ENCODE measurements at places on chromosomes 7 and 10.

- no peak for DNase-seq
These were observed 144.3 kb upstream of the KAT6B start for GRCh38 chr10:74681917-74682627.

DNA sequence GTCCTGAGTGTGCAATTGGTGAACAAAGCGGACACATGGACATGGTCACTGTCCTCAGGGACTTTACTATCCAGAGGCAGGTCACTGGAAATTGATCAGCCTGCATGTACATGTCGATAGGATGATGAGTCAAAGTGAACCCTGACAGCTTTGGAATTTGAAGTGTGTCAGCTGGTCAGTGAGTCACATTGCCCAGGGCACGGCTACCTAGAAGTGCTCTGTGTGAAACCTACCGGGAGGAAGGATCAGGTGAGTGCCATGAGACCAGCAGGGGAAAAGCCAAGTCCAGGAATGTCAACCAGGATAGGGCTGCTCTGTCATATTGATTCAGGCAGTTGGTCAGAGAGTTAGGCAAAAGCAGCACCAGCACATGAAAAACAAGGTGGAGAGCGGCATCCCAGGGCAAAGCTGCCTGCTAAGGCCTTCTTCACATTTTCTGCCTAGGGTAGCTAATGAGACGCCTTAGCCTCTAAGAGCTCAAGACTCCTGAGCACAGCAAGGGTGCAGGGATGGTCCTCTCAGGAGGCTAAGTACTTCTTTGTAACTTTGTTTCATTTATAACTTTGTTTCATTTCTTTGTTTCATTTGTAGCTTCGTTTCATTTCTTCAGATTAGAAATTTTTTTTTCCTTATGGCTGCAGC lies 19.4 kb upstream of the PDCD4 start:
- no peak for DNase-seq

GRCh38 chr10:15254808-15255648 lies 86.5 kb upstream of the NMT2 start:
- DNase-seq = peak; percentile 21

DNA sequence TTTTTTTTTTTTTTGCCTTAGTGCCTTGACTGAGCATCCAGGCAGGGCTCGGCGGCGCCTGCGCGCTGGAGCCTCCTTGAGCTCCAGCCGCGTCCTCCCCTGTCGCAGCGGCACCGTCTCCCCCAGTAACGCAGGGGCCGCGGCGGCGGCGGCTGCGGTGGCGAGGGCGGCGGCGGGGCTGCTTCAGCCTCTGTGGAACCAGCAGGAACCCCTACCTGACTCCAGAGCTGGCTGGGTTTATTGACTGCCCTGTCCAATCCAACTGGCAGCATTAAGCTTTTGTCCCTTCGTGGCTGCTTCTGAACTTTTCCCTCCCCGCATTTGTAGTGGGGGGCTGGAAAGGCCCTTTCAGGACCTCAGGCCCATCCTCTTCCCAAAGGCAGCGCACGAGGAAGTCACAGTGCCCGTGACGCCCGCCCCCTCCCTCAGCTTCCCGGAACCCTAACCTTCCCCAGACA lies at the start of gene GPR85:
GPR85 (minus strand) TSS at position 397 of the 458 bp plus-strand sequence. CDS start 2,106 bp downstream, outside the sequence.
- peak; percentile 21 for DNase-seq

DNA sequence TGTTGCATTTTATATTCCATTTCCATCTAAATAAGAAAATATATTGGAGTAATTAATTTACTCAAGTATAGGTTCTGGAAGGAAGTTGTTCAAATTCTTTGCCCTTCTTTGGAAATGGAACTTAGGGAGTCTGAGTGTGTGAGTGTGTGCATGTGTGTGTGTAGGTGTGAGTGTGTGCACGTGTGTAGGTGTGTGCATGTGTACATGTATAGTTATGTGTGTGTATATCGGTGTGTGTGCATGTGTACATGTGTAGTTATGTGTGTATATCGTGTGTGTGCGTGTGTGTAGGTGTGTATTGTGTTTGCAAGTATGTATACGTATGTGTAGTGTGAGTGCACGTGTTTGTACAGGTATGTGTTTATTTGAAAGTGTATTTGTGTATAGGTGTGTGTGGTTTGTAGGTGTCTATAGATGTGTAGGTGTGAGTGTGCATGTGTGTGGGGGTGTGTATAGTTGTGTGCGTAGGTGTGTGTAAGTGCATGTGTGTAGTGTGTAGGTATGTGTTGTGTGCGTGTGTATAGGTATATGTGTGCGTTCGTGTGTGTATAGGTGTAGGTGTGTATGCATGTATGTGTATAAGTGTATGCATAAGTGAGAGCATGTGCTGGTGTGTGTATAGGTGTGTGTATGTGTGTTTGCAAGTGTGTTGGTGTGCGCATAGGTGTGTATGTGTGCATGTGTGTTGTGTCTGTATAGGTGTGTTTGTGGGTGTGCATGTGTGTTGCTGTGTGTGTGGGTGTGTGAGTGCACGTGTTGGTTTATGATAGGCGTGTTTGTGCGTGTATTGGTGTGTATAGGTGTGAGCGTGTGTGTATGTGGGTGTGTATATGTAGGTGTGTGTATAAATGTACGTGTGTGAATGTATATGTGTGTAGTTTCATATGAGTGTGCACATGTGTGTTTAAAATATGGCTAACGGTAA lies 266.2 kb downstream of the CAMK1D start:
- DNase-seq = no peak

GRCh38 chr10:115456812-115457211 lies 363.6 kb downstream of the ATRNL1 start:
- DNase-seq = no peak

- DNase-seq = no peak
These were observed 479 bp downstream of the PNPLA8 start for GRCh38 chr7:108525327-108525984.

GRCh38 chr7:31202801-31203200 lies 137.7 kb downstream of the NEUROD6 start:
- DNase-seq = no peak

- no peak for DNase-seq
These were observed 162.9 kb upstream of the CELF2 start for GRCh38 chr10:10854725-10855124.

DNA sequence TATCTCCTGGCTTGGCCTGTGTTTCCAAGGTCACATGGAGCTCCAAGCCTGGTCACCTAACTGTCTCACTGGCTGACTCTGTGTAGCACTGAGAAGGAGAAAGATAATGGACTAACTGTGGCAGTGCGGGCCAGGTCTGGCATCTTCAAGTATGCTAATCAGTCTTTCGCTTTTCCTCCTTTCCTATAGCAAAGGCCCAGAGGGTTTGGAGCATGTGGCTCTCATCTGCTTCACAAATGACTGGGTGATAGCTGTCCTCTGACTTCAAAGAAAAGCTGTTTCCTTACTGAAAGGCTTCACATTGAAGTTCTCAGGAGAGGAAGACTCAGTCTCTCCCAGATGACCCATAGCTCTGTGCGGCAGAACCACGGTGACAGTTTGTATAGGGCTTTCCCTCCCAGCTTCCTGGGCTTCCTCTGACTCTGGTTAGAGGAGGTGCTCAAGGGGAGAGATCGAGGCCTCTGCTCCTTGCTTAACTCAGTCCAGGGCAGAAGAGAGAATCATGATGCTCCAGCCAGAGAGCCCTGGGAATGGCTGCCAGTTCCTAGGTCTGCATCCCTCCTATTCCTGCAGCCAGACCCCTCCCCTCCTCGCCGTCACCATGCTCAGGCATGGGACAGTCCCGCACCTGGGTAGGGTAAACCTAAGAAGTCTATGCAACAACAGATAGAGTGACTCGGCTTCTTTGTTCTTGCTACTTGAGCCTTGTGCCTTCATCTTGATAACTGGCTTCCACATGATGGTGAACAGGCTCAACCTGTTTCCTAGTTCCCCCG lies 72.3 kb downstream of the CCDC71L start:
- DNase-seq = no peak

- no peak for DNase-seq
These were observed 16.0 kb downstream of the GPER1 start for GRCh38 chr7:1103789-1104515.

DNA sequence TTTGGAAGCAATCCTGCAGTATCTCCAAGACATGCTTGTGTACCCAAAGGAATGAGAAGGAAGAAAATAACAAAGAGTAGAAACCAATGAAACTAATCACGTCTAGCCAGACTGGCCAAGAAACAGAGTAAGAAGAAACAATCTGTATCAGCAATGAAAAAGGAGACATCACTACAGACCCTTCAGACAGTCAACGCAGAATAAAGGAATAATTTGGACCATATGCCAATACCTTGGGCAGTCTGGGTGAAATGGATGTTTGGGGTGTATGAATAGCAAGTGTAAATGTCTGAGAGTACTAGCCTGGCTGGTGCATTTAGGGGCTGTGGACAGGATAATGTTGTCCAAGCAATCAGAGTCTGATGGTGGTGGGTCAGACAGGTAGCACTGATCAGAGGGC lies 61.1 kb downstream of the SLC29A4 start:
- no peak for DNase-seq

DNA sequence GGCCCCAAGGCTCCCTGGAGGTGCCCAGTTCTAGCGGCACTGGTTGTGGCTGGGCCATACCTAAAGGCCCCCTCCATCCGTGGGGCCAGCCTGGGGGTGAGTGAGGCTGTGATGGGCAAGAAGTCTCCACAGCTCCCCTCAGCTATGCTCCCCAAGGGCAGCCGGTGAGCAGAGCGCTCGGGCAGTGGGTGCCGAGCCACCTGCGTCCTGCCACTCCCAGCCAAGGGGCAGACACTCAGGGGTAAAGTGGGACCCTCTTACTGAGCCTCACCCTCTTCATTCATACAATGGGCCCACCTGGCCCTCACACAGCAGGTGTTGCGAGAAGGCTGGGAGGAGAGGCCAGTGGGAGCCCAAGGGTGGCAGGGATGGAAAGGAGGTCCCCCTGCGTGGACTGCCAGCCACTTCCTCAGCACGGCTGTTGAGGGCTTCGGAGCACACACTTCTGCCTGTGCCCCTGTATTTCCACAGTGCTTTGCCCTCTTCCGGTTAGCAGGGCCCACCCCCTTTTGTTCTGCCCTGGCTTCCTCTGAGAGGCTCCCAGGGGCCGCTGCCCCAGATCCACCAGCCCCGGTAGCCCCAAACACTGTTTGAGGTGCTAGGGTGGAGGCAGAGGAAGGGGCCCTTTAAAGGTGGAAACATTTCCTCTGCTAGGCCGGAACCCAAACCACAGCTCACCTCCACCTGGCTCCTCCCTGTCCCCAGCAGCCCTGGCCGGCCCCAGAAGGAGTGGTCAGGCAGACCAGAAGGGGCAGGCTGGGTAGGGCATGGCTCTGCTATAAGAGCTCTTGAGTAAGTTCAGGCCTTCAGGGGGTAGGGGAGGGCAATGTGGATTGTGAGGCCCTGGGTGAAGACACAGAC lies 16.4 kb upstream of the C10orf105 start:
- DNase-seq = peak; percentile 68

DNA sequence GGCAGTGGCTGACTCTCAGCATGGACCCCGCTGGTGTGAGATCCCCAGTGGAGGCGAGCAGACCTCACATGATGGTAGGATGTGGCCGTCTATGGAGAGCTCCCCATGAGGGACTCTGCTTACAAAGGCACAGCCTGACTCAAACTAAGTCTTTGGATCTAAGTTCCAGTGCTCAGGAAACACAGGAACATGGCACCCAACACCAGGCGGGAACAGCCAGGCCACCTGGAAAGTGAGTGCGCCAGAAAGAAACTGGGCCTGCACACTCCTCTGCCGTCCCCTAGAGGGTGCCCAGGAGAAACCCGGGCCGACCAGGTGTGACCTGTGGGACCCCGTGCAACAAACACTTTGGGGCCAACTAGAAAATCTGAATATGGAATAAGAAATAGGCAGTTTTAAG lies 10.0 kb downstream of the PITRM1 start:
- no peak for DNase-seq

DNA sequence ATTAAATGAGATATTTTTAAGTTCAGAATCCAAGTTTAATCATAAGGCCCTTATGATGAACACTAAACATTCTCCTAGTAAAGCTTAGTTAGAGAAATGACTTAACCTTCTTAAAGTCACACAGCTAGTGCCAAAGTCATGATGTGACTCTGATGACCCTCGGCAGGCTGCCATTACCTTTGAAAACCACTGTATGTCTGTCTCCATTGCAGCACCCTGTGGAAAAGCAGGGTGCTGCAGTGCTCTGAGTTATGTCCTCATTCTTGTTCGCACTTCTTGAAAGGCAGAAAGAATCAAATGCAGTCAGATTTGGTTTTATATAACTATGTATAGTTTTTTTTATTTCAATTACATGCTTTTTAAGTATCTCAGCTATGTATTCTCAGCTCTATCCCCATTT lies 105.0 kb downstream of the PHTF2 start:
- DNase-seq = no peak

All from central memory CD4-positive, alpha-beta T cell (primary cell).